NCI-H1092 (cell line): ENCODE measurements at places on chromosomes 1 and 21.
A peak's percentile ranks its signal among the peaks of the same experiment; 100 is the strongest.

DNA sequence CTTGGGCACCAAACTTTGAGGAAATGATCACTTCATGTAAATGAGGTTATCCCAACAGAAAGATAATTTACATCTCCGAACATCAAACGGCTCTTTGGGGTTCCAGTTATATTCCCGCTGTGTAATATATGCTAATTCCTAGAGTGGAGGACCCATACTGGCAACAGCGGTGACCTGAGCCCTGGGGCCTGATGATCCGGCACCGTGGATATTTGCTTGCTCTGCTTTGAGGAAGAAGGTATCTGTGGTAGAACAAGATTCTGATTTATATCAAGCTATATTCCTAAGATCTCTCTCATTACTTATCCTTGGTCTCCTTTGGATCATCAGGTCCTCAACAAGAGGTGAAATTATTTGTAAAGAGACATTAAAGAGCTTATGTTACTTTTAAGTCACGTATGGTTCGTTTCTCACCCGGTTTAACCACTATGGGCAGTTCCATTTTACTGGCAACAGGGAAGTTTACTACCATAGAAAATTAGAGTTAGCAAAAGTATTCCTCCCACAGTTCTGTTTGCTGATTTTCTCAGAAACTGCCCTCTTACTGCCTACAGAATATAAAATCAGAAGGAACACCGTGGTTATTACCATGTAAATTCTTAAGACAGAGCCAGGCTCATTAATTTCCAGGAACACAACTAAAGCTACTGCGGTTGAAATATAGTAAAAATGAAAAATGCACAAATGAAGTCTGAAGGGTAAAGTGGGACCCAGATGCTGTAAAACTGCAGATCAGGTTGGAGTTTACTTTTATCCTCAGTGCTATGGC lies 56.7 kb downstream of the MRPL39 start:
- DNase-seq: no peak

- no peak for DNase-seq
These were observed 870 bp downstream of the STRIP1 start for GRCh38 chr1:110035236-110035752.

- no peak for DNase-seq
These were observed 134.2 kb downstream of the GDAP2 start for GRCh38 chr1:117795190-117795589.

DNA sequence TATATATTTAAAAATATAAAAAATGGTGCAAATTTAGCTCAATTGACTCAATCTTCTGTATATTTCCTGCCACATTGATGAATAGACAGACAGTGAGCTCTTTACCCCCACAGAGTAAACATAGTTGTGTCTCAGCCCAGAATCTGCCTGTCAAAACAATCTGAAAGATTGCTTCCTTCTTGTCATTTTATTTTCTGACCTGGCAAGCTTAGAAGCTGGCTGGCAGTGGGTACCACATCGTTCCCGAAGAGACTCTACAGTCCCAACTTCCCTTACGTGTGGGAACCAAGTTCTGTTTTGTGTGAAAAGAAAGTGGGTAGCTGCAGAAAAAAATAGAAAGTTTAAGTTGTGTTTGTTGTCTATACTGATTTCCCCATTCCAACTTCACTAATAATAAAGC lies 629.3 kb upstream of the NEGR1 start:
- no peak for DNase-seq

DNA sequence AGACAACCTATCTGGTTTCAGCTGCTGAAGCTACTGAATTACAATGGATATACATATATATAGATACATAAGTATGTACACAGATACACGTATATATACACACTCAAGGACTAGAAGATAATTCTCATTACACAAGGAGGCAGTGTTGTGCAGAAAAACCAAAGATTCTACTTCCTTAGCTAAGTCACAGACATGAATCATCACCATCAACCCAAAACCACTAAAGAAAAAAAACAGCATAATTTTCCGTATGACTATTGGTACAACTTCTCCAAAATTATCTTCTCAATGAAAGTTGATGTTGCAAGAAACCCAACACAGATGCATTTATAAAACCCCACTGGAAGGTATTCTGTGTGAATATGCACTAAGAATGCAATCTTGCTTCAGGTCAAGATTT lies 36.8 kb upstream of the RPF1 start:
- DNase-seq: no peak

- DNase-seq: no peak
These were observed 354.9 kb upstream of the SNX7 start for GRCh38 chr1:98306517-98307089.

DNA sequence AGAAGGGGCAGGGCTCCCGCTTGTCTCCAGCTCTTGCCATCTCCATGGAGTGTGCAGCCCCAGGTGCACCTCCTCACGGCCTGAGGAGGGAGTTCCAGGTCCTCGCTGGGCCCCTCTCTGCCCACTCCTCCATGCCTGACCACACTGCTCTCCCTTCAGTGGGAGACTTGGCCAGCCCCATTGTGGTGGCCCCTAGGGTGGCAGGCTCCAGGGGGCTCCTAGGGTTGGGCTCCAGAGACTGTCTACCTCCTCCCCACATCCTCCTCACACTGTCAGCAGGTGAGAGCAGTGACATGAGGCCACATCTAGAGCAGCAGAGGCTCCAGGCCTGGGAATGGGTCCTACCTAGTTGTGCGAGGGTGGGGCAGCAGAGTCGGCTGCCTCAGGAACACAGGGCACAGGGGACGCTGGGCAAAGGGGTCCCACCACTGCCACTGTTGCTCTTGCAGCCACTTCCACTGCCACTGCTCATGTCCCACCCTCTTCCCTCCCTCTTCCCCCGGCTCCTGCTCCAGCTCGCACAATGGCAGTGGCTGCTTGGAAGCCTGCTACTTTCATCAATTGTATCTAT lies 514.8 kb downstream of the MRPL39 start:
- DNase-seq: no peak

DNA sequence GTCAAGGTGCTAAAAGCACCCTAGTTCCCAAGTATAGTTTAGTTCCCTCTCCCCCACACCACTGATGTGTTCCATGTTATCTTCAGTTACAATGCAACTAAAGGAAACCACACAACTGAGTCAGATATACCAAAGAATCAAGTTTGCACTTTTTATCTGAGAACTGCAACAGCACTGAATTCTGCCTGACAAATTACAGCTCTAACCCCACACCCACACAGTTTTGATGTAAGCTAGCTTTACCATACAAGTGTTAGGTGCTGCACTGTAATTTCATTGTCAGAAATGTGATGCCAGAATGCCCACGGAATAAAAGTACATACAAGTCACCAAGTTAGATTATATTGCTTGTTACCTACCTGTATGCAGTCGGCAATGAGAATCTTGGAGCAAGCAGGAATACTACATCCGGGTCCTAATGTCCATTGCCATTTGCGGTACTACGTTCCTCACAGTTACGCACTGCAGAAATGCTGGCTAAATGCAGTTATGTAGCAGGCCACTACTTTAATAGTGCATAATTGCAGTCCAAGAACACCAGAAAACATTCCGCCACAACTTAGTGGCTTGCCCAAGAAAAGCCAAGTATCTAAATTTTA lies 12.1 kb downstream of the SFPQ start:
- no peak for DNase-seq

GRCh38 chr1:203057911-203058675 lies 27.7 kb downstream of the MYOG start:
- no peak for DNase-seq

- DNase-seq: no peak
These were observed 28.6 kb downstream of the ZNF644 start for GRCh38 chr1:90993245-90993644.

DNA sequence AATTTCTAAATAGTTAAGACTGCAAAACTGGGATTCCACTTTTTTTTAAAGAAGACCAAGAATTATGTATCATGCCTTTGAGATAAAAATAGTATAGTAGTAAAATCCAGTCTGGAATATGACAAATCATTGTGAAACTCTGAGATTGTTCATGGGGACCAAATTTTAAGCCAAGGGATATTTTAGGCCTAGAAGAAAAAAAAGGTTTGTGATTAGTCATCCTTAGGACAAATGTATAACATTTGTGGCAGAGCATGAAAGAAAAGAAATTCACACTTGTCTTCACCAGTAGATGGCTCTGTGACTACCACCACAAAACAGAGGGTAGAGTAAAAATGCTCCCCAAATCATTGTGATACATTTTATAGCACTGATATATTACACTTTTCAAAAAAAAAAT lies 226.1 kb downstream of the KCTD3 start:
- peak; percentile 16 for DNase-seq

DNA sequence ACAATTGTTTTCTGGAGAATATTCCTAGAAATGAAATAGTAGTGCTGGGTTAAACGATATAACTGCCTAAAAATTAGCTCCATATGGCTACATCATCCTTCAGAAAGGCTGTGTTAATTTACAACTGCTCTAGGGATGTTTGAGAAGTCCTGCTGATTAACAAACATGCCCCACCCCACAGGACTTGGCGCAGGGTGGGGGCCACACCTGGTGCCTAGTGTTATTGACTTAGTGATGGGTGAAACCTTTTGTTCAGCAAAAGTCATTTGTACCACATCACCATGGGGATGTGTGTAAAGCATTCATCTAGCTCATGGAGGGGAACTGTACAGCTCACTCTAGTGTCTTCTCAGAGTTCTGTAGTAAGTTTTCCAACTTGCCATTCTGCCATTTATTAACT lies 492.8 kb downstream of the CAMTA1 start:
- peak; percentile 59 for DNase-seq

- DNase-seq: no peak
These were observed 28.7 kb downstream of the TMED5 start for GRCh38 chr1:93151474-93151873.

DNA sequence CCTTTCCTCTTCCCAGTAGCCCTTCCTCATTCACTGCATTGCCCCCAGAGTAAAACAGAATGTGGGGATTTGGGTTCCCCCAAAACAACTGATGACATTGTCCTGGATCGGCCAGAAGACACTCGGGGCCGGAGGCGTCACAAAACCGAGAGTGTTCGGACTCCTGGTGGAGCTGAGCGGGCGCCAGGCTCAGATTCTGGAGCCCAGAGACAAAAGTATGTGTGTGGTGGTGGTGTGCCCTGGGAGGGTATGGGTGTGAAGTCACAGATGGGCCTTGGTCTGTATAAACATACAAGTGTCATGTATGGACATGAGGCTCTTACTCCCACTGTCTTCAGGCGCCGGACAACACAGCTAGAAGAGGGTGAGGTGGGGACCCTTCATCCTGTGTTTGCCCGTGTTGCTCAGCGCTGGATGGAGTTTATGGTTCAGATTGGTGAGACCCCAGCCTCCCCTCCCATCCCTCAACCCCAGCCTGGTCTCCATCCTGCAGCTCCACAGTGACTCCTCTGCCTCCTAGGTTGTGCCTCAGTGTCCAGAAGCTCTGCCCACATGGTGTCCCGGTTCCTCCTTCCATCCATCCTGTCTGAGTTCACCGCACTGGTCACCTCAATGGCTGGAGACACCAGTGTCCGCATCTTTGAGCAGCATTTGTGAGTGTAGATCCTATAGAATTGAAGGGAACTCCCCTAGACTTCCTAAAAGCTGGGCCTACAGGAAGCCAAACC lies 12.4 kb downstream of the HYI start:
- DNase-seq: no peak

GRCh38 chr1:154553056-154554030 lies 5.1 kb downstream of the UBE2Q1 start:
- no peak for DNase-seq

GRCh38 chr1:116228511-116228910 lies 117.3 kb downstream of the MAB21L3 start:
- no peak for DNase-seq

GRCh38 chr1:150560011-150560438 lies 10.8 kb downstream of the ADAMTSL4 start:
- peak; percentile 44 for DNase-seq

GRCh38 chr1:89609781-89610456 lies 23.0 kb upstream of the LRRC8C start:
- DNase-seq: no peak

DNA sequence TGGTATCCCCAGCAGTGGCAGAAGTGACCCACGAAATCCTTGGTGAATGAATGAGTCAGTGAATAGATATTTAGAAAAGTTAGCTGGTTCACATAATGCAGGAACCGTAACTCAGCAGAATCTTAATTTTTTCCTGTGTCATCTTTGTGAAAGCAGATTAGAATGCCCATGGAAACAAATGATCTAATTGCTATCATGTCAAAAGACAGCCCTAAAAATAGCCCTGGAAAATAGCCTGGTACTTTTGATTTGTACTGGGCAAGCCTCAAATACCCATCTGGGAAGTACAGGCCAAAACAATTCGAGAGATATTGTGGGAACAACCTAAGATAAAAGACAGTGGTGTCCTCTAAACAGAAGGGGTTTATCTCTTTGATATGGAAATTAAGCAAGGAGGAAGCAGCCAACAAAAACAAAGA lies 21.1 kb downstream of the FYB2 start:
- no peak for DNase-seq

DNA sequence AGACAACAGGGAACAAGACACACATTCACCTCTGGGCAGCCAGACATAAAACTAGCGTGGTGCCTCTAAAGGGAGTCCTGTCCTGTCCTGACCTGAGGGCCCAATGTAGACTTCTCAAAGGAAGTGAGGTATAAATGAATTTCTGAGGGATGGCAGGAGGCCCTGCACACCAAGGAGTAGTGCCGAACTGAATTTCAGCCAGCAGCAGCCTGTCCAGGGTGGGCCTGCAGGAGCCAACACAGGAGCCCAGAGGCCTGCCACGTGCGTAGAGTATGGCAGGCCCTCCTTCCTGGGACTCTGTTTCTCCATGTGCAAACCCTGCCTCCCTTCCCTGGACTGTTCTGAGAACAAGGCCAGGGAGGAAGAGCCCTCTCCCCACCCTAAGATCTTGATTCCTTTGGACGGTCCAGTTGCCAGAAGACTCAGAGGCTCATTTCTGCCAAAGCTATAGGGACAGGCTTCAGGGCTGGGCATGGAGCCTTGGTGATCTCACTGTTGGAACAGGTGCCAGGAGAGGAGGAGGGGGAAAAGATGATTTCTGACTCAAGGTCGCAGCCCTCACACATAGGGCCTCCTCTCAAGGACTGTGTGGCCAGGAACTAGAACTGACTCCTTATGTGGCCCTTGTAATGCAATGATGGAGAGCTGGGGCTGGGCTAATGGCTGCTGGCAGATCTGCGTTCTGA lies 1.8 kb upstream of the FABP3 start:
- DNase-seq: no peak

DNA sequence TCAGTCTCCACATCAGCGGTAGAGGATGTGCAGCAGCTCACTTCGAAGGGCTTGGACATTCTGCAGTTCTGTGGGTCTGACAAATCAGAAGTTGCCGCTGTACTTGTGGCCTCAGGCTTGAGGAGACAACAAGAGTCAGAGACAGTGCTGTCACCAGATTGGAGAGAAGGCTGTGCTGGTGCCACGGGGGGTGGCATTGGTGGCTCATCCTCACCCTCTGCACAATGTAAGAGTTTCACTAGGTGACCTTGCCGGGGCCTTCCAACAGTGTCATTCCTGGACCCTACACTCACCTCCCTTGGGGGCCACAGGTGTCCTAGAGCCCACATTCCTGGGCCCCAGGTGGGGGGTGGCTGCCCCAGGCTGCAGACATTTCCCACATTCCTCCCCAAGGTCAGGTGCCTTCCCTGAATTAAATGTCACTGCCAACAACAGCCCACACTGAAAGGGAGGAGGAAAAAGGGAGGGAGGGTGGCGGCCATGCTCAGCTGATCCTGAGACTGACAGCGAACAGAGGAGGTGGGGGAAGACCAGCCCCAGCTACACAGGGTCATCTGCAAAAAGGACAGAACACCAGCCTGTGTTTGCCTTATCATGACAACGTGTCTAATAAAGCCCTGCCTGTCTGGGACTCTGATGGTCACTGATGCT lies 46.4 kb downstream of the TMCC2 start:
- no peak for DNase-seq

- DNase-seq: no peak
These were observed 121.7 kb upstream of the PRDX6 start for GRCh38 chr1:173355281-173356031.

- no peak for DNase-seq
These were observed 16.9 kb upstream of the PCP4 start for GRCh38 chr21:39850333-39850732.
